ENCODE measurements at places on chromosomes 13 and 19.

- no peak for DNase-seq
These were observed 900.3 kb upstream of the MIR17HG start for GRCh38 chr13:90447034-90447733.

- DNase-seq = no peak
These were observed 19.7 kb upstream of the GTF3A start for GRCh38 chr13:27404680-27405079.

DNA sequence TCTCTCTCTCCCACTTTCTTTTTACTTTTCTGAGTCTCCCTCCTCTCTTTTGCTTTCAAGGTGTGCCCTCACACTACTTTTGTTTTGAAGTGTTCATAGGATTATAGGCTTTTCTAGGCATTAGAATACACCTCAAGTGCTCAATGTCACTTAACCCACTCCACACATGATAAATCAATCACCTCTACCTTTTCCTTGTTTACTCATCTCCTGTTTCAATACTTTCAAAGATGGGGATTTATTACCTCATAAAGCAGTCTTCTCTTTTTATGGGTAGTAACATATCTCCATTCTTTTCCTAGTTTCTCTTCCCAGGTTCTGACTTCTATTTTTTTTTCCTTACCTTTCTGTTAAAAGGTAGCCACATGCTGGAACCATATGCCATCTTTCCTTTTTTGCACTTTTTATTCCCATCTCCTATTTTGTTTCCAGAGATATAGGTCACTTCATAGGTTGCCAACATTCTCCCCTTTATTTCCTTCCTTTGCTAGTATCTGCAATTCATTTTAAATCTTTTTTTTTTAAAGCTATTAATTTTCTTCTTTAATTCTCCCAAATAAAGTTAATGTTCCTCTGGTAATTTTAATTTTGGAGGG is 137.6 kb upstream of the SLC10A2 start:
- no peak for DNase-seq

DNA sequence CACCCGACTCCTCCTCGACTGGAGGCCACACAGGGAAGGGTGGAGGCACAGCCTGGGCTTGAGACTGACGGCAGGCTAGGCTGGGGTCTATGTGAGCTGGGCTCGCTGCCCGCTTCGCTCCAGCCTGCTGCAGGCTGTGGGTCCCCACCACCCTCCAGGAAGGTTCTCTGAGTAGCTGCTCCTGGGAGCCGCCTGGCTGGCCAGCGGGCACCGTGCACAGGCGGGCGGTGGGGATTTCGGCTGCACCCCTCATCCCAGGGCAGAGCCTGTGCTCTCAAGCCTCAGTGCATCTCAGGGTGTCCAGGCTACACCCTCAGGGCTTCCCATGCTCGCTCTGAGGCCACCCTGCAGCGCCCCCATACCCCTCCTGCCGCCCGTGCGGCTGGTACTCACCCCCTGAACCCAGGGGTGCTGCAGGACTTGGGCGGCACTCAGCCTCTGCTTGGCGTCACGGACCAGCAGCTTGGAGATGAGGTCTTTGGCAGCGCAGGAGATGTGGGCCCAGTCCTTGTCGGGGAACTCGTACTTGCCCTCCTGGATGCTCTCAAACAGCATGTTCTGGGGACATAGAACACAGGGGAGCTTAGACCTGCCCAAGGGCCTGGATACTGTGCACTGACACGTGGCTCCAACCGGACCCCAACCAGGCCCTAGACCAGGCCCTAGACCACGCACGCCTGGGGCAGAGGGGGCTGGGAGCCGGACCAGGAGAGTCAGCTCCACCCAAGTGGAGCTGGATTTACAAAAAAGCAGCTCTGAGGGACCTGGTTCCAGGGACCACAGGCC is 10.2 kb downstream of the MKNK2 start:
- DNase-seq = no peak

DNA sequence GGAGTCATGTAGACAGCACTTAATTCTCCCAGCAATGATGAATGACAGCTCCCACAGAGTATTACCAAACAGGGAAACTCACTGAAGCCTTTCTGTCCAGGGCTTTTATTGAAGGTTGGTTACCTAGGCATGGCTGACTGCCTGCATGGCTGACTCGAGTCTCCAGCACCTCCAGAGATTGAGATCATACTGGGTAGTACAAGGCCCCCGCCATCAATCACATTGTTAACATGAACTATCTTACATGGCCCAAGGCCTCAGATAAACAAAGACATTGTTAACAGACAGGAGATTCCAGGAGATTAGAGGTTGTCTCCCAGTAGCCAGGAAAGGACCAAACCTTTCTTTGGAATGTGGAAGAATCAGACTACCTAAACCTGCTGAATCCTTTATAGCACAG is 128.3 kb upstream of the LSM14A start:
- DNase-seq = no peak

- DNase-seq = no peak
These were observed 1.1 kb downstream of the PTGER1 start for GRCh38 chr19:14473978-14474578.

- no peak for DNase-seq
These were observed 6.7 kb downstream of the VAV1 start for GRCh38 chr19:6779206-6779605.

GRCh38 chr13:30034458-30034795 is 184.0 kb upstream of the UBL3 start:
- no peak for DNase-seq
